ENCODE measurements at places on chromosomes 5 and 9.

GRCh38 chr9:68429631-68430030 lies 73.2 kb downstream of the PGM5 start:
- DNase-seq, result no peak

- no peak for DNase-seq
Observed at GRCh38 chr9:4574657-4575243, 84.5 kb downstream of the SLC1A1 start.

DNA sequence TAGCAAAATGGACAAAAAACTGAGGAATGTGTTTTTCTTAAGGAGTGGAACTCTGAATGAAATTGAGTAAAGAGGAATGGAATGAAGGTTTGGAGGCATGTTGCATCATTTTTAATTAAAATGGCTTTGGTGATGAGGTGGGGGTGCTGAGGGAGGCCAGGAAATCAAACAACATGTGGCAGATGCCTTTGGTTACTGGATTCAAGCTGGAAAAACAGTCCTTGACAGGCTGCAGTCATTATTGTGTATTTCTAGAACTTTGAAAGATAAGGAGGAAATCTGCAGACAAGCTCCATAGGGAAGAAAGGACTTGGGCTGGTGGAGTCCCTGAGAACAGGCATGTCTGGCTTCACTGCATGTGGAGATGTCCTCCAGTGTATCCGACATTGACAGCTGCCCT lies 203.5 kb upstream of the HAPLN1 start:
- DNase-seq, result no peak

DNA sequence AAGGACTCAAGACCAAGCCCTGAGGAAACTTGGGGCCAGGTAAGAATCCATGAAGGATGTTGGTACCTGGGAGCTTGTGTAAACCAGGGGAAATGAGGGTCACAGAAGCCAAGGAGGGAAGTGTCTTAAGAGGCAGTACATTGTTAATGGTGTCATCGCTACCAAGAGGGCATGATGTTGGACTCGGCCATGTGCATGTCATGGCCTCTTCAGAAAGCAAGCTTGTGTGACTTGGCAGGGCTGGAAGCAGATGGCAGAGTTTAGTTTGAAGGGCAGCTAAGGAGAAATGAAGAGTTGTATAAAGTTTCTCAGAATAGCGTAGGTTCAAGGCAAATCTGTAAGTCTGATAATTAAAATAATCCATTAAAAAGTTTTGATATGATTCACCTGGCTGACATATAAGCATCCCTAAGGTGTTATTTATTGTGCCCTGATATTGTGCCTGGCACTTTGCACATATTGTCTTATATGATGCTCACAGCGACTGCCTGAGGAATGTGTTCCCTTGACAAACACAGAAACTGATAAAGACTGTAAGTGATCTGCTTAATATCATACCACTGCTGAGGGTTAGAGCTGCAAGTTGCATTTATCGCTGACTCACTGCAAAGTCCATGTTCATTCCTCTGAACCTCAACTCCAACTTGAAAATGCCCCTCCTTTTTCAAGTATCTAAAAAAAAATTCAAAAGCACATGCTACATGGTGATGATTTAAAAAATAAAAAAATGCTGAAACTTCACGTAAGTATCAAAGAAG lies 81.3 kb upstream of the PTPN3 start:
- DNase-seq, result no peak

DNA sequence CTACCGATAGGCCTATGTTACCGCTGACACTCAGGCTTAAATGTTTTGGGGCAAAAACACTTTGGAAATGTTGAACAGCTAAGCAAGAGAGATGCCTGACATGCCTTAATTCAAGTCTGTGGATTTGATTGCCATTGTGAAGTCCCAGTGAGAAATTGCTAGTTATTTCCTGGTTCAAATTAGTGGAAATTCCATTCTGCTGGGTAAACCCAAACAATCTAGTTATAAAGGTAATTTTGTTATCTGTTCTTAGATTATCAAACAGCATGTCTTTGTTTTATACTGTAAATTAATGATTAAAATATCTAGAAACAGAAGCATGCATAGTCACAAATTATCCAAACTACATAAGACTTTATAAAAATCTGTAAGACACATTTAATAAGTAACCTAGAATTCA lies 96.6 kb downstream of the PJA2 start:
- DNase-seq, result no peak

DNA sequence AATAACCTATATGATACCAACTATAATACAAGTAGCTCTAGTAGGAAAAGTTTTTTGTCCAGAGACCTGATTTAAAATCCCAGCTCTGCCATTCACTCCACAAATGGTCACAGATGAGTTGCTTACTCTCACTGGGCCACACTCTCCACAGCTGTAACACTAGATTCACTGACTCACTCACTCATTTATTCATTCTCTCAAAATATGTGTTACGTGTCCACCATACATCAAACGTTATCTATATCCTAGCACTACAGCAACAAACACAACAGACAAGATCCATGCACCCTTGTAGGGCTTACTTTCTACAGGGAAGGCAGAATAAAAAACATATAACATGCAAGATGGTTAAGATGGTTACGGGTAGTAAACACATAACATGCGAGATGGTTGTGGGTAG lies 146.3 kb downstream of the CDK5RAP2 start:
- no peak for DNase-seq

DNA sequence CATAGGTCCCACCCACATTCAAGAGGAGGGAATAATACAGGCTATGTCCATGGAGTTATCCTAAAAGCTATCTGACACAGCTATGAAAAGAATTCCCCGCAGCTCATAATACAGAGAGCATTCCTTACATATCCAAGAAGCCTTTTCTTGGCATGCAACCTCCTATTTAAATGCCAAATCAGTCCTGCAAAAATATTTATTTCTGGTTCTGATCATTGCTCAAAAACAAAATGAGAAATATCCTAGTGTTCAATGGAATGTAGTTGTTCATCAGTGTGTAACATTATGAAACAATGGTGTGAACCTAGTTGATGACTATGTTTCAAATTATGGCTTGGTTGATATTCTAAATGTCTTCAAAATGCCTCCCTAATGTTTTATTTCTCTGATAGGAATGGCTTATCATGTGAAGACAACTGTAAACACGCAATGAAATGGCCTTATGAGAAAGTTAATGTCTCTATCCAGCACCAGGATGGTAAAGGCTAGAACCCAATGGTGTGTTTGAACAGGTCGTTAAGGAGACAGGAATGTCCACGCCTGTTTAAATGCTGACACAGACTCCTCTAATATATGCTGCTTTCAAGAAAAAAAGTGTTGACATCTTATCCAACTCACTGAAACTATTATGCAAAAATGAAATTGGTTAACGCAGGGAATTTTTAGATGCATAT lies 126.7 kb upstream of the CDH6 start:
- DNase-seq, result no peak

All from PC-3 (cell line).